ENCODE measurements at places on chromosomes 6 and 20.

DNA sequence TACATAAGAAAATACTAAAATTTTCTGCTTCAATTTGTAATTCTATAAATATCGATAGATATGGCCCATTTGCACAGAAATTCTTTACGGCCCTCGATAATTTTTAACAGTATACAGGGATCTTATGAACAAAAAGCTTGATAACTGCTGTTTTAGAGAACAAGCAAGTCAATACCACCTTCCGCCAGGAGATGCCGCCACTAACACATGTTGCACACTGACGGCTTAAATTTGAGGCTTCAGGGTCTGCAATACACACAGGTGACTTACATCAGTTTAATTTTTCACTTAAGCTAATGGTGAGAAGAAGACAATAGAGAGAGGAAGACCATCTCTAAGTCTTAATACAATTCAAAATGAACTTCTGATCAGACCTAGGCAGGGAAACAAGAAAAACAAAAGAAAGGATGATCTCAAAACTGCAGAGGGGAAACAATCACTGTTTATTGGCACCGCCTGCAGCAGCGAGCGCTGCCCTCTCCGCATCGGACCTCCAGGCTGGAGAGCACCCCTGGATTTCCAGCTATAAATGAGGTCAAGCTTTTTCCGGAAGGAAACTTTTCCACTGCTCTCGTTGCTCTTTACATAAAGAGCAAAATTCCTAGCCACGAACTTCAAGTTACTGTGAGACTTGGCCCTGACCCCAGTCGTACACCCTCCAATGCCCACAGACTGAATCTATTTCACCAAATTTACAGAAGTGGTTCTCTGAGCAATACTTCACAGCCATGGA is 53.9 kb downstream of the OTOR start:
- DNase-seq = peak; percentile 12

DNA sequence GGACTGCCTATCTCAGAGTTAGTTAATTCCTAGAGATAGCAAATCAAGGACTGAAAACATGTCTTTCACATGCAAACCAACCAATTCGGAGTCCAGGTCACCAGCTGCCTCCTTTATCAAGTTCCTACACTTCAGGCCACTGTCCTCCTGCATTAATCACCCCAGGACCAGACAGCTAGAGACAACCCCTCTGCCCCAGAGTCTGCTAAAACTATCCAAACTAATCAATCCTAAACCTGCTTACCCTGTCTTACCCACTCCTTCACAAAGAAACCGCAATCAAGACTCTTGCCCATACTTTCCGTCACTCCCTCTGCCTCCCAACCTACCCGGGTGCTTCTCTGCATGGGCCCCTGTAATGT is 207.0 kb downstream of the HIVEP2 start:
- DNase-seq = no peak

GRCh38 chr20:63183422-63184146 is 32.3 kb downstream of the YTHDF1 start:
- peak; percentile 78 for DNase-seq

GRCh38 chr20:18811904-18812303 is 1.7 kb upstream of the SCP2D1 start:
- no peak for DNase-seq

DNA sequence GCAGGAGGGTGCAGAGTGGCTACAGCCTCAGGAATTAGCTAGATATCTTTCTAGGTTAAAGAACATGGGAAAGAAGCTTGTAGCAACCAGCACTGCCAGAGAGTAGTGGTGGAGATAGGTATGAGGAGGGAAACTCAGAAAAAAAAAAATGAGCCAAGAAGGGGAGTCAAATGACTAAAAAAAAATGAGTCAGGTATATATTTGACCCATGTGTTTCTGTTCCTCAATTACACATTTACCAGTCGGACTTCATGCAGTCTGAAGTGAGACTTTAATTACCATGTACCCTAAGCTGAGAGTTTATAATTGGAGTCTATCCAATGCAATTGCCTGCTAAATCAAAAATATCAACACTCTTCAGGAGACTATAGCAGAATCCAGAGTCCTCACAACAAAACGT is 964.6 kb downstream of the HACE1 start:
- no peak for DNase-seq

- no peak for DNase-seq
These were observed 29.0 kb downstream of the MAP3K5 start for GRCh38 chr6:136763255-136763654.

Data from GM19239 (cell line).